ENCODE measurements at places on chromosomes 12 and 14.

DNA sequence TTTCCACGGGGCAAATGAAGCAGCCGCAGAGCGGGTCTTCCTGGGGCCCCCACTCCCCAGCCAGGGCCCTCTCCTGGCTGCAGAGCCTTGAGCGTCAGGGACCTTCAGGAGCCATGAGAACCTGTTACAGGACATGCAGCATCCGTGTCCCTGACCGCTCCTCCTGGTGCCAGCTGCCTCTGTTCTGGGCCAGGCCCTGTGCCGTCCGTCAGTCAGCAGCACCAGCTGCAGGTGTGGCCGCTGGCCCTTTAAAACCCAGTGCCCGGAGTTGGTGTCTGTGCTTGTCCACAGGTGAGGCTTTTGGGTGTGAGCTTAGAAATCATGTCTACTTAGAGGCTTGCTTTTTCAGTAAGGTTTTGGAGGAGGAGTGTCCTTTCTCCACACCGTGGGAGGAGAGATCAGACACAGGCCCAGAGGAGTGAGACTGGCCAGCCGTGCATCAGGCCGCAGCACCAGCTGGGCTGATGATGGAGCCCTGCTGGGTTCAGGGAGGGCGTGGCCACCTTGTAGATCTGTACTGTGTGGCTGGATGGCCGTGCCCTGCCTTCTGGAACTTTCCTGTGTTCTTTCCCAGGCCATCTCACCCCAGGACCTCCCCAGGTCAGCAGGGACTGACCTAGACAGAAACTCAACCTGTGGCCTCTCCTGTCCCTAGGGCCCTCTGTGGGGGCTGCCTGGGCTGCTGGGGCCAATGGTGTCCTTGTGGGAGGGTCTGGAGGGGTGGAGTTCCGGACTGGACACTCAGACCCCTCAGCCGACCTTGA, 27.1 kb downstream of the AACS start:
- no peak for DNase-seq

DNA sequence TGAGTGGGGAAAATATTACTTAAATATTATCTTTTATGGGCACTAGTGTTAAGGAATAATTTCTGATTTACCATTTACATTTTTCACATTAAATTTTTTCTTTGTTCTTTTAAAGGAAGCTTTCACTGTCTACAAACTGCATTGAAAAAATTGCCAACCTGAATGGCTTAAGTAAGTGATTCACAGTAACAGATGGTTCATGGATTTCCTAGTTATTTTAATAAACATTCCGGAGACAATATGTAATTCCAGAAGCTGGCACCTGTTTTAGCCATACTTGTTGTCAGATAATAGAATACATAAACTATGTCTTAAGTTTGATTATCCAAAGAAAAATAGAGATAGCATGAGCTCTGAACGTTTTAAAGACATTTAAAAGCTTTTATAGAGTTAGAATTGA, 17.1 kb downstream of the DNAL1 start:
- DNase-seq = no peak

- DNase-seq = peak; percentile 81
Measured at GRCh38 chr14:34665785-34666435, 36.0 kb upstream of the SNX6 start.

- DNase-seq = no peak
Measured at GRCh38 chr12:46342562-46343033, 30.0 kb downstream of the SLC38A2 start.

GRCh38 chr12:110677206-110677911, 11.6 kb downstream of the HVCN1 start:
- DNase-seq = no peak

DNA sequence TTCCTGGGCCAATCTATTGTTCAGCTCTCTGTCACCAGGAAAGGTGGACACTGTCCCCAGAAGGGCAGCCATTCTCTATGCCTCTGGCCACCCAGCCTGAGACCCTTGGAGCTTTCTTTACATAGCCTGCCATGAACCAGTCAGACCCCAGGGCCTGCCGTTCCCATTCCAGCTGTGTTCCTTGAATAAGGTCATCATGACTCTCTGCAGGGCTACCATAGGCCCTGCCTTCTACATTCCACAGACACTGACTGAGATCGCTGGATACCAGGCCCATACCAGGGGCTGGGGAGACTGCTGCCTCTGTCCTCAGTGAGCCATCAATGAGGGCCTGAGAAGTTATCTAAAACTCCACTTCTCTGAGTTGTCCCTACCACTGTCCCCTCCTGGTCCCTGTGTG, 75.5 kb downstream of the SYNE3 start:
- DNase-seq = no peak

- DNase-seq = no peak
Measured at GRCh38 chr12:12734054-12734453, 16.9 kb downstream of the CDKN1B start.

- no peak for DNase-seq
Measured at GRCh38 chr14:59313144-59313651, 124.7 kb downstream of the DAAM1 start.

DNA sequence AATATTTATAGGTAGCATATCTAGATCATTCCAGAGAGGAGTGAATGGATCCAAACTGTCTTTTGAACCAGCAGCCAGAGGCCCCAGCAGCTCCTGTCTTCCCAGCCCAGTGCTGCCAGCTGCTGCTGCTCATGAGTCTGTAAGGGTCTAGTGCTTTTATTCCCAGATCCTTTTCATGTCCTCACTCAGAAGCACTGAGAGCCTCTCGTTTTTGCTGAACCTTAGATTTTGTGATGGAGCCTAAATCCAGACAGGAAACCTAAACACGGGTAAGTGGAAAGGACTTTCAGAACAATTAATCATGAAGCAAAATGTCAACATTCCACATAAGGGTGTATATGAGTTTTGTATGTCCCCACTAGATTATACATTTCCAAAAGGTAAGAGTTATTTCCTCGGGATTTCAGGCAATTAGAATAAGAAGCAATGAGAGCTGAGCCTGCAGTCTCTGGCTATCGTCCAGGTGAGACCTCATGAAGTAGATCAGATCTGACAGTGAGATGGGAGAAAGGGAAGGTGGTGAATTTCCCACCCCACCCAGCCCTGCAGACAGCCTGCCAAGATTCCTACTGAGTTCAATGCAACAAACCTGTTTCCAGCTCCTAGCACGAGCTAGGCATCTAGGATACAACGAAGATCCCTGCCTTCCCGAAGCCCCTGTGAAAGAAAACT, 84.4 kb downstream of the NINJ2 start:
- DNase-seq = no peak

DNA sequence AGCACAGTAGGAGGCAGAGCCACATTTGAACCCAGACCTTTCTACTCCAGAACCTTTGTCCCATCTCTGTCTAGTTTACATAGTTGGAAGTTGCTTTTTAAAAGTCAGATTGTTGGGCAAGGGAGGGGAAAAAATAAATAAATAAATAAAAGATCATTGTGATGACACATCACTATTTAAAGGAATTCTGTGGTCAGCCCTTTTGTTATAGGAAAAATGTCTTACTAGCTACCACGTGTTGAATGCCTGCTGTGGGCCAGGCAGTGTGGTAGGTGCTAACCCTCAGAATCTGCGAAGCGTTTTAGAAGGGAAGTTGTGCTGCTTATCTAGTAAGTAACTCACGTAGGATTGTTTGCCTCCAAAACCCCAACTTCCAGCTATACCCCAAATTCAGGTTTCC, 62.3 kb downstream of the BHLHE41 start:
- no peak for DNase-seq

- DNase-seq = no peak
Measured at GRCh38 chr14:102027951-102028350, 58.9 kb downstream of the HSP90AA1 start.

DNA sequence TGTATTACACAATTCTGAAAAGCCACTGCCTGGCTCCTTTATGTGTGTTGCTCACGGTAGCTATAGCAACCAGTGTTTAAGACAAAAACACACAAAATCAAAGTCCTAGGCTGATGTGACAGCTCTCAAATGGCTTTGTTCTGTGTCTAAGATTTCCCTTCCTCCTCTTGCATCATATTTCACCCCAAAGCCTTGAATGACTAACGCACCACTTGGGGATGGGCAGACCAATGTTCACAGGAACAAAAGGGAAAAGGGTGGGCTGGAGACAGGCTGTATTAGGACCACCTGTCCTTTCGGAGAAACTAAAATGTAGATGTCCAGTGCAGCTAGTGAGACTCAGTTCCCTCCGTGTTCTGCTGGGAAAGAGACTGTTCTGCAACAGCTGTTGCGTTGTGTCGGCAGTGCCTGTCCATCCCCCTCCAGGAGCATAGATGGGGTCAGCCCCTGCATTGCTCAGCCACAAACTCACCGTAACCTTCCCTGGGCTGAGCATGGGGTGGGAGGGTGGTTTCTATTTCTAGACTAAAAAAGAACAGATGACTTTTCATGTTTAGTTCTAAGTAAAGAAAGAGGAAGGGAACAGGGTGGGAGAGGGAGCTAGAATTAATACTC, 26.8 kb upstream of the DAAM1 start:
- peak; percentile 9 for DNase-seq

DNA sequence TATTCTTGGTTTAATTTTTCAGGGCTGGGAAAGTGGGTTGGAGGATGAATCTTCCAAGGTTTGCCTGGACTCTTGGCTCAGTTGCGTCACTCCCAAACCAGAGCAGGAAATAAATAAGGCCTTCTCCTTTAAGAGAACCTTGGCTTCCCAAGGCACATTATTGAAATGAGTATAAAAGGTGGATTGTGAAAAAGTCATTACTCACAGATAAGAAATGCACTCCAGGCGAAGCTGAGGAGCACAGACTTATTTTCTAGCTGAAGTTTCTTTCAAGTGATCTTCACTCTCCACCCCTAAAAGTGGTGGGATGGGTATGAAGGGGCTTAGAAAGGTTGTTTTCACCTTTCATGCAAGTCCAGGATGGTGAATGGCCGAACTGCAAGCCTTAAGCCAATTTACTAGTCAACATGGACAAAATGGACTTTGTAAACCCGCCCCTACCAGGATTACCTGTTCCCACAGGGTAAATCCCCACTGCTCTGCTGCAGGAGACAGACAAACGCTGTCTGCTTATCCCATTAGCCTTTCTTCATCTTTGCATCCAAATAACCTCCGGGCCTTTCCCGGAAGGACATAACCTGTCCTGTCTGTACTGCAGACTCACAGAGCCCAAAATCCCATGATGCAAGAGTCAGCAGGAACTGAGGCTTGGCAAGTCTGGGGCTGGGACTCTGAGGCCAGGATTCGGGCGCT, 207.6 kb downstream of the BCL11B start:
- no peak for DNase-seq

- no peak for DNase-seq
Measured at GRCh38 chr12:67457136-67457535, 188.0 kb downstream of the CAND1 start.
